Bladder microvascular endothelial cell (primary cell): ENCODE measurements at places on chromosomes 1 and 21. TPM values are rescaled to one million over a fixed set of nuclear protein-coding genes. Genes with fewer than 3 reads are reported as not detected.

The LCE3E gene
- total RNA-seq: not detected in 2 replicates

The CD1E gene
- total RNA-seq: not detected in 2 replicates

The C8B gene
- total RNA-seq: not detected in 2 replicates

The SLAMF1 gene
- total RNA-seq: not detected in 2 replicates

The COL6A2 gene
- 6.5 and 10.8 TPM in 2 replicates for total RNA-seq

The MFAP2 gene
- total RNA-seq: 4.5 and 40.3 TPM in 2 replicates

The KCNE2 gene
- total RNA-seq: not detected in 2 replicates

The APOBEC4 gene
- total RNA-seq: not detected in 2 replicates

The FCRL2 gene
- not detected in 2 replicates for total RNA-seq

The MANEAL gene
- total RNA-seq: 0.32 and 1.6 TPM in 2 replicates

The C1QA gene
- not detected in 2 replicates for total RNA-seq

The TLCD4 gene
- total RNA-seq: 0.13 and 0.16 TPM in 2 replicates

The DLGAP3 gene
- under 0.01 TPM in 2 replicates for total RNA-seq

The RIPK4 gene
- under 0.01 and 0.06 TPM in 2 replicates for total RNA-seq

The LRRC39 gene
- total RNA-seq: 0.16 and 0.19 TPM in 2 replicates
